Right renal pelvis (tissue), 4 donors: ENCODE measurements at places on chromosomes 7 and 10. TPM values are rescaled to one million over a fixed set of nuclear protein-coding genes. Genes with fewer than 3 reads are reported as not detected.

The OPALIN gene
- polyA plus RNA-seq = not detected

The GRM3 gene
- 0.29 TPM for polyA plus RNA-seq

DNA sequence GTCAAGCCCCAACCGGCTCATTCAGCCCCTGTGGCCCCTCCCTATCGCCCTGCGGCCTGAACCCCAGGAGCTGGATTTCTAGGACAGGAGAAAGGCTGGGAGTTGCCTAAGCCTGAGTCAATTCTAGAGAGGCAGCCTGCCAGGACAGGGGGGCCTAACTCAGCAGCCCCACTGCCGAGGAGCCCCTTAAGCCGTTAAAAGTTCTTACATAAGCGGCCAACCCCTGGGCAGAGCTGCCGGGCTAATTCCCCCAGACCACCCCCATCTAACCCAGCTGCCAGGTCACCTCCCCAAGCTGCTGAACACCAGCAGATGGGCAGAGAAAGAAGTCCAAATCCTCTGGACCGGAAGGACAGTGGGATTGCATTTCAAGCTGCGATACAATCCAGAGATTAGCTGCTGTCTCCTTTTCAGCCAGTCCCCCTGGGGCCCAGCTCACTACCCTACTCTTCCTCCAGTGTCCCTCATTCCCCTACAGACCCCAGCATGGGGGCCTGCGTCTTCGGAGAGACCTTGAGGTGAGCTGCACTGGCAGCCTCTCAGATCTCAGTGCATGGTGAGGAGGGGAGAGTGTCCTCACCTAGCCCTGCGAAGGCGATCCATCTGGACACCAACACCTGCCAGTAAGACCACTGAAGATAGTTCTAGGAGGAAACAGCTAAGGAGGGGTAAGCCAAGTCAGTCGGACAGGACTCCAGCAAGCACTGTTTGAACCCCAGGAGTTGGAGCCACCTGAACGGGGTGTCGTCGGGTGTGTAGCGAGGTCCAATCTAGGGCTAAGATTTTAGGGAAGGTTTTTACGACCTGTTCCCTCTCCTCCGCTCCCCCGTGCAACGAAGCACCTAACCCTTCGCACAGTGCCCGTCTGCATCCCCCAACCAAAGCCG lies 830 bp downstream of the IMPDH1 start:
- no peak for DNase-seq

GRCh38 chr7:5083311-5083711 lies 37.7 kb downstream of the RBAK start:
- no peak for DNase-seq

The INTS1 gene
- 65.2 TPM for polyA plus RNA-seq

The HKDC1 gene
- polyA plus RNA-seq = 16.0 TPM

DNA sequence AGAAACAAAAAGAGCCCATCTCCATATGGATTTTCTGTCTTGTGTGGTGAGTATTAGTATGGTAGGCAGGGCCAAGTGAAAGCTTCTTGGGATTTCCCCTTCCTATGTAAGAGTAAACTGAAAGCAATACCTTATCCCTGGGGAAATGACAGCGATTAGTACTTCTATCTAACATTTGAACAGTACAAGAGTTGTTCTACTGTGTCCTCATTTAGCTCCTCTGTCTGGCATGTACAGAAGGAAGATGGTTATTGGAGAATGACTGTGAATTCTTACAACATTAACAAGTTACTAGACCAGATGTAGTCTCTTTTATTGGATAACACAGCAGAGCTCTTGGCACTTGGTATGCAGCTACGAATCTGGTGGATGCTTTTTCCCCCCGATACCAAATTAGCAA lies 17.9 kb upstream of the TRIL start:
- DNase-seq = no peak

GRCh38 chr10:43384252-43385221 lies 13.1 kb downstream of the FXYD4 start:
- DNase-seq = no peak

DNA sequence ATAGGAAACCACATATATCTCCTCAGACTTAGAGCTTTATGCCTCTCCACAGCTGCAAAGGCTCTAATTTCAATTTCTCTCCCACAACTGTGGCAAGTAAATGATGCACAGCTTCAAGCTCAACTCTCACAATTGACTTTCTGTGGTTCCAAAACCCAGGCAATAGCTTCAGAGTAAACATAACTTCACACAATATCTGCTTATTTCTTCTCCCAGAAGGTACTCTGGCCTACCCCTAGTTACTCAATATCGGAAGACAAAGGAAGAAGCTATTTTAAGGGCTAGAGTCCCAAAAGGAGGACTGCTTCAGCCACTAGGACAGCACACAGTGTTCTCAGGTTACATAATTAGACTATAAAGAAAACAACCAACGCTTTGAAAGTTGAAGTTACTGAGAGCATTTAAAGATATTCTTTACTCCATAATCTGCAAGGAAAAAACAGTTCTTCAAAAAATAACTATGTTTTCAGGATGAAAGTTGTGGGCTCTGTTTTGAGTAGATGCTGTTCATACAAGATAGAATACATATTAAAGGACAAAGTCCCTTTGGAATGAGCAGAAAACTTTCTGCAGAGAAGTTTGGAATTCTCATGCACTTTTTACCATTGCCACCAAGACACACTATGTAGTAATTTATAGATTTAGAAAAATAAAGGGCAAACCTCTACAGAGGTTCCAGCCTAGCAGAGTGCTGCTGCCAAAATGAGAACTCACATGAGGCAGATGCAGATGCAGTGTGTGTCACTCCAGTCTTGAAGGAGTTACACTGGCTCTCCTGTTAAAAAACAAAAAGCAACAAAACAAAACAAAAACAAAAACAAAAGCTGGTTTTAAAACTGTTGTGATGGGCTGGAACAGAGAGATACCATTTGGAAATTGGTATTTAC lies 81.8 kb downstream of the NT5C2 start:
- DNase-seq = no peak

DNA sequence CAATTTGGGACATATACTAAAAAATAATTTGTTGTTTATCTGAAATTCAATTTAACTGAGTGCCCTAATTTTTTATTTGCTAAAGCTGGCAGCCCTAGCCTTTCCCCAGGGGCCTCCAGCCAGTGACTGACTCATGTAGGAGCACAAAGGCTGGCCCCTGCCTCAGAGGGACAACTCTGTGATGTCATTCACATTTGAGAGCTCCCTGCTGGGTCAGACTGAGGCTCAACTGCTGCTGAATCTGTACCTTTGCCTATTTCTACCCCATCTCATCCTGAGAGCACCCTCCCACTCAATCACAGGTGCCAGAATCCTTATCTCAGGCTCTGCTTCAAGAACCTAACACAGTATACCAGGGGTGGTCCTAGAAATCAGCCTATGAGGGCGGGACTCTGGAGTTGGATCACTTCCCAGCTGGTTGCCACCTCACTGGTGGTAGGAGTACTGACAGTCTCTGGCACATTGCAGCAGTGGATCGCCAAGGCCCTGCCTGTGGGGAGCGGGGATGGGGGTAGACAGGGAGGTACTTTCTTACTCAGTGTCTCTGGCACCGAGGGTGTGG lies 11.6 kb downstream of the GCK start:
- no peak for DNase-seq

DNA sequence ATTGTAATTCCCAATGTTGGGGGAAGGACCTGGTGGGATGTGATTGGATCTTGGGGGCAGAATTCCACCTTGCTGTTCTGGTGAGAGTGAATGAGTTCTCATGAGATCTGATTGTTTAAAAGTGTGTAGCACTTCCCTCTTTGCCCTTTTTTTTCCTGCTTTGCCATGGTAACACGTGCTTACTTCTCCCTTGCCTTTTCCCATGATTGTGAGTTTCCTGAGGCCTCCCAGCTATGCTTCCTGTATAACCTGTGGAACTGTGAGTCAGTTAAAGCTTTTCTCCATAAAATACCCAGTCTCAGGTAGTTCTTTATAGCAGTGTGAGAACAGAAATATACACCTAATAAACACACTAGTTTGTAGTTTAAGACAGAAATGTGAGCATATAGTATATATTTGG lies 166.8 kb upstream of the MAGI2 start:
- DNase-seq = no peak

The ACTL6B gene
- polyA plus RNA-seq = 0.16 TPM

DNA sequence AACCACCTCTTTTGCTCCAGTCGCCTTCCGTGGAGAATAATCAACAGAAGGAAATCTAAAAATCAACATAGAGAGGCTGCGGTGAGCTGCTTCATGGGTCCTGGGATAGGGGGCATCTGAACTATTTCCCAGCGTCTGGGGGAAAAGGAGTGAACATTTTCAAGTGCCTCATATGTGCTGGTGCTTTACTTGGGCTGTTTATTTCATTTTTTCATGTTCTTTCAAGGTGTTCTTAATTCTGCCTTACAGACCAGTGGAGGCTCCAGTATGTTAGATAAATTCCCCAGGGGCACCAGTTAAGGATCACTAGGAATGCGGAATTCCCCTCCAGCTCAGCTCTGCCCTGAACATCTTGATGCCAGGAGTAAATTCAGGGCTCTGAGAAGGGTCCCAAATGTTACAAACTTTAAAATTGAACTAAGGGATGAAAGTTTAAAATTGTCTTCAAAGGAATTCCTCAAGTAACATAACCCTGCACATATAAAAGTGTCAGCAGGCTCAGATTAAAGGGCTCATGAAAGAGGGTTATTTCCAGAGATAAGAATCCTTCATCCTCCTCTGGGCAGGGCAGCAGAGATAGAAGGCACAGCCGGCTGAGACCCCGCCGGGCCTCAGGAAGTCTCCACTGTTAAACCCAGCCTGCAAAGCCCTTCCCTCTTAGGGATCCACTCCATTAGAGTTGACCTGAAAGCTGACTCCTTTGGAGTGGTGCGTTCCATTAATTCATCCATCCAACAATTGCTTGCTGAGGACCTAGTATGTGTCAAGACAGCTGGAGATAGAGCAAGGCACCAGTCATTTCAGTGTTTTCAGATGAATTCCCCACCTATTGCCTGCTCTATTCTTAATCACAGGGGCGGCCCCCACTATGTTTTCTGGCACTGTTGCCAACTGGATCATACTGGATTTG lies 345.8 kb downstream of the KCNMA1 start:
- no peak for DNase-seq

DNA sequence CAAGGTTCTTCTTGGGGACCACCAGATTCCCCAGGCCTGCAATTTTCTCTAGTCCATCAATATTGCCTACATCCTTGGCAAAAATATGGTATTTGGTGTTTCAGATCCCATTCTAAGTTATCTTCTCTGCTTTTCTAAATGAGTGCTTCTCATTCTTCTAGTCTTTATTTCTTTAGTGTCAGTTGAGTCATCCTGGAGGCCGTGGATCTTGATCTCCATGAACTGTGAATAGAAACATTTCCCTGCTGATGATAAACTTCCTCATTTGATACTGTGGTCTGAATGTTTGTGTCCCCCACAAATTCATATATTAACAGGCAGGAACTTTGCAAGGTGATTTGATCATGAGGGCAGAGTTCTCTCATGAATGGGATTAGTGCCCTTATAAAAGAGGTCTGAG lies 779.3 kb downstream of the INHBA start:
- no peak for DNase-seq

DNA sequence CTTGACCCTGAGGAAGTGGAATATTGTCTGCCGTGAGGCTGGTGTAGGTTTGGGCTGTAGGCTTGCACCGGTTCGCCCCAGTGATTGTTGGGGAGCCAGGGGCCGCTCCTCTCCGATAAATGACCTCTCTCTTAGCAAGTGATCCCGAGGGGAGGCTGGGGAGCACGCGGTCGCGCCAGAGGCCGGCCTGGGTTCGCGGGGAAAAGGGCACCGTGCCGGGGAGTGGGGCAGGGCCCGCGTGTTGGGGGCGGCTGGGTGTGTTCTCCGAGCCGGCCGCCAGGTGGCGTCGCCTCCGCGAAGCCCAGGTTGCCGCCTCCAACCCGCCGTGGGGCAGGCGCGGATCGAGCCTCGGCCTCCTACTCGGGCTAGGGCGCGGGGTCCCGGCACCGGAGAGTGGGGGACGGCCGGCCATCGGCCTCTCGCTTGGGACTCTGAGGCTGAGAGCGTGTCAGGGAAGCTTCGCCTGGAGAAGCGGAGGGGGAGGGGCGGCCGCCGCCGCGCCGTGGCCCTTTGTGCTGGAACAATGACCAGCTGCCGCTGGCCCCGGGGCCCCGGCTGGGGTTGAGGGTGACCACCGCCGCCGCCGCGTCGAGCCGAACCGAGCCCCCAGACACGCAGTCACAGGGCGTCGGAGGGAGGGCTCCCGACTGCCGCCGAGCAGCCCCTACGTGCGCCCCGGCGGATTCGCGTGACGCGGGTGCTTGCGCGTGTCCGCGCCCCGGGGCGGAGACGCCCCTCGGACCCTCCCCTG lies 442 bp upstream of the LZTS2 start:
- DNase-seq = no peak

GRCh38 chr10:46995234-46995633 lies 84.0 kb downstream of the PTPN20 start:
- no peak for DNase-seq

- no peak for DNase-seq
These were observed 186.2 kb upstream of the SVIL start for GRCh38 chr10:29820890-29821461.

DNA sequence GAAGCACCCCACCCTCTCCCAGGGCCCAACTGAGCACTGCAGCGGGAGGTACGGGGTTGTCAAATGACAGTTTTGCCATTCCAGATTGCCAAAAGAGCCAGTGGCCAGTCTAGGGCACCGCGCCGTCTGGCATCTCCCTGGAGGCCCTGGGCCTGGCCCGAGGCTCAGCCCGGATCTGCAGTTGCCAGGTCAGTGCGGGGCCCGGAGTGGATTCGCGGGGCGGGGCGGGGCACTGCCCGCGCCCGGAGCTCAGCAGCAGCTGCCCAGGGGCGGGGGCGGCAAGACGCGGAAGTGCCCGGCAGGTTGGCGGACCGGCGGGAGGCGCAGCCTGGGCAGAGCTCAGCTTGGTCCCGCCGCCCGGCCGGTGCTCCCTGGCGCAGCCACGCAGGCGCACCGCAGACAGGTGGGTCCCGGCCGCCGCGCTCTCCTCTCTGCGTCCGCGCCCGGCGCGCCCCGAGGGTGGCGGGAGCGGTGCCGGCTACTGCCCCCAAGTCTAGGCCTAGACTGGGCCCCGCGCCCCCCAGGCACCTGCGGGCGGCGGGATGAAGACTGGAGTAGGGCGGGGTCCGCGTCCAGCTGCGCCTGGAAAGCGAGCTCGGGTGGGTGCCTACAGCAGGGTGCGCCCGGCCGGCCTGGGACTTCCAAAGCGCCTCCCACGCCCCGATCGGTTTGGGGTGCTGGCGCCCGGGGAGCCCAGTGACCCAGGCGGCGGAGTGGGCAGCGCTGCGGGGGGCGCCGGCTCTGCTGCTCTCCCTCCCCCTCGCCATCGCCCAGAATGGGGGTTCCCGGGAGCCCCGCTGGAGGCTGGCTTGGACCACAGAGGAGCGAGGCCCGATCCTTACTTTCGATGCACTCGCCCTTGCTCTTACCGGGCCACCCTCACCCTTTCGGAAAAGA lies at the start of gene IRF5:
TSS of gene IRF5 (plus strand) at position 281 of the 897 bp plus-strand sequence. CDS start 4,155 bp downstream, outside the sequence.
- DNase-seq = no peak

GRCh38 chr7:18685971-18686370 lies 190.4 kb downstream of the HDAC9 start:
- no peak for DNase-seq

The FGL2 gene
- 96.9 TPM for polyA plus RNA-seq

DNA sequence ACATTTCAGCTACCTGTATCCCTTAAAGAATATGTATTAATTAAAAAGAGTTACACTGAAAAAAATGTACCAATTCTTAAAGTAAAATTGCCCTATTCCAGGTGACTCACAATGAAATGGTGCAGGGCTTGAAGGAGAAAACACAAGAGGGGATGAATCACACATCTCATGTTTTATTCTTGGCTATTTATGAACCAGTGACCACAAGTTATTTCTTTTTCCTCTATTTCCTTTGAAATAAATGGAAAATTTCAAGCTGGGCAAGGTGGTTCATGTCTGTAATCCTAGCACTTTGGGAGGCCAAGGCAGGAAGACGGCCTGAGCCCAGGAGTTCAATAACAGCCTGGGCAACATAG lies 106.8 kb downstream of the UBE2H start:
- no peak for DNase-seq
